ENCODE measurements at places on chromosomes 11 and 22. TPM values are rescaled to one million over a fixed set of nuclear protein-coding genes. Genes with fewer than 3 reads are reported as not detected.

GRCh38 chr11:17547051-17547577, at the start of gene OTOG:
Gene OTOG, plus strand, starts transcription at chr11:17547259. Its CDS starts 114 bp downstream, at chr11:17547373.
- no peak within 1 kb of the TSS for H3K4me3 ChIP-seq
- no peak within 1 kb of the TSS for H3K27ac ChIP-seq
- peaks cover 37% of the 10 kb centered on the region for H3K27me3 ChIP-seq
- no peaks in the 10 kb centered on the region for H3K36me3 ChIP-seq
- peaks cover 5% of the 10 kb centered on the region for H3K4me1 ChIP-seq

- H3K4me1 ChIP-seq, result peaks cover 5% of the 10 kb centered on the region
- H3K27me3 ChIP-seq, result no peaks in the 10 kb centered on the region
- H3K27ac ChIP-seq, result no peak overlapping the region
- no peak overlapping the region for H3K4me3 ChIP-seq
These were observed 47.3 kb downstream of the PPFIA1 start for GRCh38 chr11:70317581-70318305.

- H3K4me3 ChIP-seq, result no peak overlapping the region
- no peak overlapping the region for H3K27ac ChIP-seq
- no peaks in the 10 kb centered on the region for H3K36me3 ChIP-seq
- H3K27me3 ChIP-seq, result peaks cover 6% of the 10 kb centered on the region
- DNase-seq, result no peak
- no peaks in the 10 kb centered on the region for H3K4me1 ChIP-seq
These were observed 199.7 kb downstream of the NAV2 start for GRCh38 chr11:19912115-19912957.

DNA sequence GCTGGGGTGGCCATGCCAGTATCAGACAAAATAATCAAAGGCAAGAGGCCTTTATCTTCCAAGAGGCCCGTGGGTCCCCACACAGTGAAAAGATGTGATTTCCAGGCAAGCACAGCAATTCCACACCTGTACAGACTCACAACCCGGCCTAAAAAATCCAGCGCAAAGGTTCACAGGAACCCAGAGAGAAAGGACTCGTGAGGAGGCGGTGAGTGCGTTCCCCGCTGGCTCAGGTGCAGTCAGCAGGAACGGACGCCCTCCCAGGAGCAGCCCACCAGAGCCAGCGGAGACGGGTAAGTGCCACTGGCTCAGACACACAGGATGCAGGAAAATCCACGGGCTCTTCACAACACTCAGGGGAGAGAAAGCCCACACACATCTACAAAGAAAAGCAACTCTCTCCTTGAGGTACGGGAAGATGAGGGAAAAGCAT, 4.4 kb downstream of the TOLLIP start:
- H3K4me3 ChIP-seq, result no peak overlapping the region
- no peak overlapping the region for H3K27ac ChIP-seq
- H3K27me3 ChIP-seq, result no peaks in the 10 kb centered on the region
- H3K4me1 ChIP-seq, result peaks cover 6% of the 10 kb centered on the region
- DNase-seq, result no peak

DNA sequence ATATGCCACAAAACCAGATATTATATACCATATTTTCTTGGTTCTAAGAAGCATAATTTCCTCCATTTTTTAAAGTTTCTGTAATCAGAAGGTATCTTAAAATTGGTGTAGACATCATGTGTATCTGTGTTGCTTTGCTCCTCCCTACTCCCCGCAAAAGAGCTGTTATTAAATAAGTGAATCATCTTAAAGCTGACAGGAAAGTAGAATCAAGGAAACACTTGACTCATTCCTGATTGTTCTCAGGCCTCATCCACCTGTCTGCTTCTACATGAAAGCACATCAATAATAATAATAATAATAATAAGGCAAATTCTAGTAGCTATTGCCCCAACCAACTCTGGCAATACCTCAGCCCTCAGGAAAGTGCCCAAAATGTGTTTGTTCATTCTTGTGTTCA, 26.2 kb upstream of the GUCY1A2 start:
- no peaks in the 10 kb centered on the region for H3K36me3 ChIP-seq
- no peak overlapping the region for H3K27ac ChIP-seq
- no peak for DNase-seq
- no peaks in the 10 kb centered on the region for H3K4me1 ChIP-seq

- DNase-seq, result no peak
- peaks cover 3% of the 10 kb centered on the region for H3K27me3 ChIP-seq
- no peak overlapping the region for H3K27ac ChIP-seq
- no peak overlapping the region for H3K4me3 ChIP-seq
- no peaks in the 10 kb centered on the region for H3K36me3 ChIP-seq
These were observed 46.8 kb upstream of the SPATA19 start for GRCh38 chr11:133892126-133892525.

GRCh38 chr11:79594834-79595233, 154.0 kb upstream of the TENM4 start:
- no peak overlapping the region for H3K4me3 ChIP-seq
- H3K27ac ChIP-seq, result no peak overlapping the region
- H3K4me1 ChIP-seq, result no peaks in the 10 kb centered on the region
- no peak for DNase-seq

DNA sequence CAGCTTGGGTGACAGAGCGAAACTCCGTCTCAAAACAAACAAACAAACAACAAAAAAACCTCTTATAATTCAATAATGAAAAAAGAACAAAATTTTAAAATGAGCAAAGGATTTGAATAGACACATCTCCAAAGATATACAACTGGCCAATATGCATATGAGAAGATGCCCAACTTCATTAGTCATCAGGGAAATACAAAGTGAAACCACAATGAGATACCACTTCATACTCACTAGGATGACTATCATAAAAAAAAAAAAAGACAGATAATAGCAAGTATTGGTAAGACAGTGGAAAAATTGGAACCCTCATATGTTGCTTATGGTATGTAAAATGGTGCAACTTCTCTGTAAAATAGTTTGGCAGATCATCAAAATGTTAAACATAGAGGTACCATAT, 28.7 kb upstream of the BARX2 start:
- H3K36me3 ChIP-seq, result no peaks in the 10 kb centered on the region
- no peaks in the 10 kb centered on the region for H3K4me1 ChIP-seq
- peaks cover 6% of the 10 kb centered on the region for H3K27me3 ChIP-seq
- no peak overlapping the region for H3K27ac ChIP-seq
- no peak overlapping the region for H3K4me3 ChIP-seq

DNA sequence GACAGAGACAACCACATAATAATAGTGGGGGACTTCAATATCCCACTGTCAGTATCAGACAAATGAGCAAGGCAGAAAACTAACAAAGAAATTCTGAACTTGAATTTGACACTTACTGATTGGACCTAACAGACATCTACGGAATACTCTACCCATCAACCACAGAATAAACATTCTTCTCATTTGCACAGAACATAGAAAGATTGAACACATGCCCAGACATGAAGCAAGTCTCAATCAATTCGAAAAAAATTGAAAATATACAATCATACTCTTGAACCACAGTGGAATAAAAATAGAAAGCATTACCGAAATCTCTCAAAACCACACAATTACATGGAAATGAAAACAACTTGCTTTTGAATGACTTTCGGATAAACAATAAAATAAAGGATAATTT, 17.9 kb downstream of the RAB38 start:
- H3K36me3 ChIP-seq, result no peaks in the 10 kb centered on the region
- no peaks in the 10 kb centered on the region for H3K4me1 ChIP-seq
- peaks cover 11% of the 10 kb centered on the region for H3K27me3 ChIP-seq
- no peak for DNase-seq

DNA sequence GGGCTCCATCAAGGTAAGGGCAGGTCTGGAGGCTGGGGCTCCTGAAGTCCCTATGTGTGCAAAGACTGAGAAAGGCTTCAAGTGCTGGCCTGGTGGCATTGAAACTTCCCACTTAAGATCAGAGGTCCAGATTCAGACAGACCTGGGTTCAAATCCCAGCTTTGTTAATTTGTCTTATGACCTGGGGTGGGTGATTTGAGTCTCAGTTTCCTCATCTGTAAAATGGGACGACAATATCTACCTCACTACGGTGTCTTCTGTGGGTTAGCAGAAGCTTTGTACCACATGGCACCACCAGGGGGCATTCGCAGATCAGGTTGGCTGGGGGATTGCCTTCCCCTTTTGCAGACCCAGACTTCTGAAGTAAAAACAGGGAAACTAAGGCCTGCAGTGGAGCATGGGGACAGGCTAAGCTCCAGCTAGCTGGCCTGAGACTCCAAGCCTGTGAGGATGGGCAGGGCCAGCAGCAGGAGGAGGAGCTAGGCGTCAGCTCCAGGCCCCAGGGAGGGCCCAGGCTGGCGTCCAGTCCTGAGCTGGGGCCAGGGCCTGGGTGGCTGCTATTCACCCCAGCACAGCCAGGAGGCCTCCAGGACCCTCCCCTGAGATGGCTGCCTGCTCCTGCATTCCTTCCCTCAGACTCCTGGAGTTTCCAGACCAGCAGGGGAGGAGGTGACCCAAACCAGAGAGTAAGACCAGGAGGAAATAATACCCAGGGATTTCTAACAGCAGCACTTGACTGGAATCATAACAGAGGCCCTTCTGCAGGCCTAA, 1.5 kb downstream of the CASTOR1 start:
- no peaks in the 10 kb centered on the region for H3K27me3 ChIP-seq
- peak overlapping the region; percentile 86 for H3K4me3 ChIP-seq
- peaks cover 3% of the 10 kb centered on the region for H3K36me3 ChIP-seq
- peak; percentile 80 for DNase-seq
- peaks cover 60% of the 10 kb centered on the region for H3K4me1 ChIP-seq

DNA sequence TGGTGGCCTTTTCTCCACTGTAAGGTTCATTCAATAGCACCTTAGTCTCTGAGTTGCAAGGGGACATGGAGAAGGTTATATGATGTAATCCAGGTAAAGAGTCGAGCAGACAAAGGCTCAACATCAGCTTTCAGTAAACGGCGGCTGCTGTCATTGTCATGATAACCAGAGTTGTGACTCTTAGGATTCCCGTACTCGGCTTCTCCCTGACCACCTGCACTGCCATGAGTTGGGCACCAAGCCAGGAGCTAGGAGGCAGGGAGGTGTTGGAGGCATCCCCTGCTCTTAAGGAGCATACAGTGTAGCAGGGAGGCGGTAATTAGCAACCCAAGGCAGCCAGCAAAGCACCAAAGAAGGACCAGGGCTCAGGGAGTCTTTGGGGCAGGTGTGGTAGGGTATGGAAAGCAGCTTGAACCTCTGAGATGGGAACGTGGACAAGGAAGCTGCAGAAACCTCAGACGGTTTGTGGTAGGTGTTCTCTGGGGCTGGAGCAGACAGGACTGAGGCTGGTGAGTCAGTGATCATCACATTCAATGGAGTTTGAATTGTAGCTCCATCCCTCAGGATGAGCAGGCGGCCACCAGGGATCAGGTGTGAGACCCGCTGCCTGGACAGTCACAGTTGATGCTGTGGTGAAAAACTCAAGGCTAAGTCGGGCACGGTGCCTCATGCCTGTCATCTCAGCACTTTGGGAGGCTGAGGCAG, 31.7 kb downstream of the LIF start:
- no peak for DNase-seq
- no peaks in the 10 kb centered on the region for H3K27me3 ChIP-seq
- peaks cover 53% of the 10 kb centered on the region for H3K4me1 ChIP-seq
- H3K36me3 ChIP-seq, result no peaks in the 10 kb centered on the region
- no peak overlapping the region for H3K4me3 ChIP-seq
- H3K27ac ChIP-seq, result peak overlapping the region; percentile 44

GRCh38 chr11:83191986-83192385, 1.5 kb upstream of the ANKRD42 start:
- H3K36me3 ChIP-seq, result peaks cover 21% of the 10 kb centered on the region
- peaks cover 40% of the 10 kb centered on the region for H3K4me1 ChIP-seq
- H3K4me3 ChIP-seq, result peak overlapping the region; percentile 93
- H3K27ac ChIP-seq, result peak overlapping the region; percentile 94

- H3K4me1 ChIP-seq, result peaks cover 22% of the 10 kb centered on the region
- DNase-seq, result no peak
- H3K4me3 ChIP-seq, result no peak overlapping the region
- H3K36me3 ChIP-seq, result no peaks in the 10 kb centered on the region
These were observed 62.3 kb downstream of the PPFIBP2 start for GRCh38 chr11:7575841-7576725.

DNA sequence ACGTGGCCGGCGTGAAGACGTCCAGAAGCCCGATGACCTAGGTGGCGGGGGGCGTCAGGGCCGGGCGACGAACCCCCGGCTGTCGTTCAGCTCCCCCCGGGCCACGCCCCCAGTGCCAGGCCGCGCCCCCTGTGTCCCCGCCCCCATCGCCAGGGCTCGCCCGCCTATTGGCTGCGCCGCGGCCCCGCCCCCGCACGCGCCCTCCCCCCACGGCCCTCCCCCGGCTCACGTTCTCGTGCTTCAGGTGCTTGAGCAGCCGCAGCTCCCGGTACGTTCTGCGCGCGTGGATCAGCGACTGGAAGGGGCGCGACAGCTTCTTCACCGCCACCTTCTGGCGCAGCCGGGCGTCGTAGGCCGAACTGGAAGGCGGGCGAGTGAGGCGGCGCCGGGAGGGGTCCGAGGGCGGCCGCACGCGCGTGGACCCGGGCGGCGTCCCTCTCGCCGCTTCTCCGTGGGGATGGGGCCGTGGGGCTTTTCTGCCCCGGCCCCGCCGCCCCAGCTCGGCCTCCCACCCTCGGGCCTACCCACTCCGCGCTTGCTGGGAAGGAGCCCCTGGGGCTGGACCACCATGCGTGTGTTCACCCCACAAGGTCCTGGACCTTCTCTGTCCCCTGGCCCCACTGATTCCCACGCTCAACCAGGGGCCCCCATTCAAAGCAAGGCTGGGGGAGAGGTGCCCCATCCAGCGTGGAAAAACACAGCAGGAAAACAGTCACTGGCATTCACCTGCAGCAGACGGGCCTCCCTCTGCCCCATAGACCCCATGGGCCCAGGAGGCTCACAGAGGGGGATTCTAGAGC, 2.4 kb downstream of the MAPK11 start:
- no peak overlapping the region for H3K27ac ChIP-seq
- DNase-seq, result peak; percentile 45

- H3K27me3 ChIP-seq, result peaks cover 53% of the 10 kb centered on the region
- H3K4me1 ChIP-seq, result peaks cover 24% of the 10 kb centered on the region
- DNase-seq, result no peak
- H3K36me3 ChIP-seq, result no peaks in the 10 kb centered on the region
- peak overlapping the region; percentile 57 for H3K4me3 ChIP-seq
These were observed 666 bp upstream of the OVOL1 start for GRCh38 chr11:65786008-65786785.

GRCh38 chr11:27861706-27862430, 161.6 kb upstream of the BDNF start:
- no peaks in the 10 kb centered on the region for H3K4me1 ChIP-seq
- H3K27ac ChIP-seq, result no peak overlapping the region
- H3K27me3 ChIP-seq, result peaks cover 1% of the 10 kb centered on the region
- no peak for DNase-seq
- H3K36me3 ChIP-seq, result no peaks in the 10 kb centered on the region
- no peak overlapping the region for H3K4me3 ChIP-seq

The C11orf42 gene
- not detected for total RNA-seq

The CCDC73 gene
- not detected for total RNA-seq

The ADAMTS8 gene
- total RNA-seq, result not detected

The TSSK2 gene
- not detected for total RNA-seq

The SNX32 gene
- 1.6 TPM for total RNA-seq

The SLC5A12 gene
- total RNA-seq, result not detected

The TRIM6 gene
- total RNA-seq, result 0.54 TPM

The RAPSN gene
- 0.62 TPM for total RNA-seq

The CLCF1 gene
- total RNA-seq, result 0.73 TPM

The APOA1 gene
- total RNA-seq, result not detected

Measured in activated T-helper 1 cell treated with anti-CD3 and anti-CD28 coated beads, Interleukin-12 subunit alpha, Interleukin-12 subunit beta, Interleukin-2, Interleukin-4 antibody, amounts not matched to agents 30 ng/mL and 10 ng/mL and 1 ng/mL, durations not matched to agents 14 hours and 24 hours and 36 hours (primary cell).